ENCODE measurements at places on chromosomes 1 and 21.

DNA sequence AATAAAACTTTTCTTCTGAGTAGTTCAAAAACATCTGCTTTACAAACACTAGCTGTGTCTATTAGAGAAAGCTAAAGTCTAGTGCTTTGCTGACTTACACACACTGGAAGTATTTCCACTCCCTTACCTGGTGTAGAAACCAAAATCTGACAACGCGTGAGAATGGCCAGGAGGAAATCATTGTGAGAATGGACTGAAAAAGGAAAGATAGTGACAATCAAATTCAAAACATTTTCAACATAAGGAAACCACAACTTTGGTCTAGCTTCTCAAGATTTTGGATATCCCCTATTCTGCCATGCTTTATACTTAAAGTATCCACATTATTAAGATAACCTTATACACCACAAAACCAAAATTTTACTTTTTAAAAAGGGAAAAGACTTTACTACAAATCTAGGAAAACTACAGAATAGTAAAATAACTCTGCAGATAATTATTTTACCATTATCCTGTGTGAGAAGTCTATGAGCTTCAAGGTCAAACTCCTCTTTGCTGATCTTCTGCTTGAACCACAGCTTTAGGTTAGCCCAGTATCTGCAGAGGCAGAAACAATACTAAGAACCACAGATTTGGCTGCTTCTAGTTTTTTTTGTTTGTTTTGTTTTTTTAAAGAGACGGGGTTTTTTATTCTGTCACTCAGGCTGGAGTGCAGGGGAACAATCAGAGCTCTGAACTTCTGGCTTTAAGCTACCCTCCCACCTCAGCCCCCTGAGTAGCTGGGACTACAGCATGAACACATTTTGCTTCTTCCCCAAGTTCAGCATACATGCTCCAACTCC, 6.6 kb downstream of the TADA1 start:
- no peak for DNase-seq

DNA sequence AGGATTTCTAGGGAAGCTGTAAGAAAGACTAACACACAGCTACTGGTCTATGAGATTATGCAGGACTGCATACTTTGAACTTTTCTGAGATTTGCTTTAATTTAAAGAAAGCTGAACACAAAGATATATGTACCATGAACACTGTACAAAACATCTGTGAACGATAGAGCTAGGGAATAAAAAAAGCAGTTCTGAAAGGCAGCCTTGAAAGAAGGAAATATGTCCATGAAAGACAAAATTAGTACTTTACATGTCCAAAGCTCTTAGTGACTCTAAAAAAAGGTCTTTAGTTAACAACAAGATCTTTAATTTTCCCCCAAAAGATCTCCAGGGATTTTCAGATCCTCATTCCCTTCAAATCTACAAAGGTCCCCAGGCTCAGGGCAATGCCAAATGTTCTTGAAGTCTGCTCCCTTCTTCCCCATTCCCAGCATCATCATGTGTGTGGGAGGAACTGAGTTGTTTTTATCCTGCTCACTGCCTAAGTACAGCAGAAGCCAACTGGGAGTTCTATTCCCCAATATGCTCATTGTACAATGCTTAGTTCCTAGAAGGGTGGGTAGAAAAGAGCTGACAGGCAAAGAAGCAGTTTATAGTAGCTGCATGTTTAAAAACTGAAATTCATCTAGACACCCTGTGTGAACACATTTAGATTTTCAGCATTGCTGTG, 60.1 kb upstream of the PTCH2 start:
- DNase-seq: no peak

DNA sequence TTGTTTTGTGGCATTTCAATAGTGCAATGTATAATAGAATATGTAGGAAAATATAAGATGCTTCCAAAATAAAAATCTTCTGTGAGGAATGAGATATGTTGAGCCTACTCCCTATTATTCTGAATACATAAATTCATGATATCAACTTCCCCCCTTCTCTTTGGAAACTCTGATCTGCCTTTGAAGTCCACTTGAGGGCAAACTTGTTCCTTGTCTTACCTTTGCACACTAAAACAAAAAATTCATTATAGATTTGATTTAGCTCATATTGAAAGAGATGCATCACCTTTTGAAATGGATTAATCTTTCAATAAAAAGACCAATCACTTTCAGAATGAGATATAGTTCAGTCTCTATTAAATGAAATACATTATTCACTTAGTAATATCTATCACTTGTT, 580.7 kb upstream of the ADGRL4 start:
- no peak for DNase-seq

- DNase-seq: no peak
Observed at GRCh38 chr1:2268285-2269056, 40.4 kb downstream of the SKI start.
